ENCODE measurements at places on chromosomes 7 and 10. TPM values are rescaled to one million over a fixed set of nuclear protein-coding genes. Genes with fewer than 3 reads are reported as not detected.

DNA sequence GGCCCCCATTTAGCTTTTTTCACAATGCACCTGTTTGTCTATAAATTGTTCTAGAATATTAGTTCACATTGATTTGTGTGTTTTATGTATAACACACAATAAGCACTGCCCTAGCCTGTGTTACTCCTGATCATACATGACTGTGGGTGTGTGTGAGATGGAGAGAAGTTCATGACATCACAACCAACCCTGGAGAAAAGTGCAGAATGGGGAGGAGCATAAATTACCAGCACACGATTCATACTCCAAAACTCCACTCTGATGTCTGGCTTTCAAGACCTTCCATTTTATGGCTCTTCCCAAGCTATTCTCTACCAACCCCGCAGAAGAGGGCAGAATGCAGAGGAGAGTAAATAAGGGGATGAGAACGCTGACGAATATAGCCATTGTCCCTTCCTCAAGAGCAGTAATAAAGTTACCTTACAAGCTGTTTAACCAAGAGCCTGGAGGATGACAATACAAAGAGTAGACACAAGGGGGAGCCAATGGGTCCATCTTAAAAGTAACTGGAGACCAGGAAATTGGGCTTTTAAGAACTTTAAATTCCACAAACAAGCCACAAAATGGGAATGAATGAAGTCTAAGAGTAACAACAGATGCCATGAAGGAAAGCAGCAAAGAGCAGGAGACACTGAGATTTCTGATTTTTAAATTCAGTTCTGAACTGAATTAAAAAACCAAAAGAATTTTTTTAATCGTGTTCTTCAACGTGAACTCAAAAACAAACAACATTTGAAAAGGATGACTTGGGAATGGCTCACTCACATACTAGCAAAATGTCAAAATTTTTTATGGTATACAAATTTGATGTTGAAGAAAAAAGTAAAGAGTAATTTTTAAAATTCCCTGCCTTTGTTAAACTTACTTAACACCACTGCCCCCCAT, 159.6 kb downstream of the PARD3 start:
- no peak overlapping the region for H3K4me3 ChIP-seq
- H3K4me1 ChIP-seq: peaks cover 89% of the 10 kb centered on the region
- DNase-seq: peak; percentile 57
- peak overlapping the region; percentile 88 for H3K27ac ChIP-seq

DNA sequence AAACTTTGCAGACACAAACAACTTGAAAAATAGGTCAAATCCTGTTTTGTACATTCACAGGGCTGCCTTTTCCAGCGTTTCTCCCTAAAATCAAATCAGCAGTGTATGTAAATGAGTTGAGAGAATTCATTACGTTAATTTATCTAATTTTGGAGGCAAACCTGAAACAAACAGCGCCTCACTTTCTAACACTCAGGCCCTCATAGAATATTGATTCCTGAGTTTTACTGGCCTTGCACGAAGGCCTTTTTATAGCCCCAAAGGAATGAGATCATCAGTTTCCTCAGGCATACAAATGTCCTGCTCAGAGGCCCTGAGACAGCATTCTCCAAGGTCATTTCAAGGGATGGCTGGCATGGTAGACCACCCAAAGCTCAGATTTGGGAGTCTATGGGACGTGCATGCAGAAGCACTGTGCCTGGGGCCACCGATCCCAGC, 131.7 kb upstream of the CHST15 start:
- H3K4me3 ChIP-seq: no peak overlapping the region
- H3K27me3 ChIP-seq: no peaks in the 10 kb centered on the region
- peaks cover 29% of the 10 kb centered on the region for H3K36me3 ChIP-seq
- peaks cover 13% of the 10 kb centered on the region for H3K4me1 ChIP-seq

GRCh38 chr7:121885166-121885920, 12.4 kb downstream of the PTPRZ1 start:
- peaks cover 67% of the 10 kb centered on the region for H3K4me1 ChIP-seq
- H3K27me3 ChIP-seq: no peaks in the 10 kb centered on the region
- no peak for DNase-seq
- no peak overlapping the region for H3K4me3 ChIP-seq

DNA sequence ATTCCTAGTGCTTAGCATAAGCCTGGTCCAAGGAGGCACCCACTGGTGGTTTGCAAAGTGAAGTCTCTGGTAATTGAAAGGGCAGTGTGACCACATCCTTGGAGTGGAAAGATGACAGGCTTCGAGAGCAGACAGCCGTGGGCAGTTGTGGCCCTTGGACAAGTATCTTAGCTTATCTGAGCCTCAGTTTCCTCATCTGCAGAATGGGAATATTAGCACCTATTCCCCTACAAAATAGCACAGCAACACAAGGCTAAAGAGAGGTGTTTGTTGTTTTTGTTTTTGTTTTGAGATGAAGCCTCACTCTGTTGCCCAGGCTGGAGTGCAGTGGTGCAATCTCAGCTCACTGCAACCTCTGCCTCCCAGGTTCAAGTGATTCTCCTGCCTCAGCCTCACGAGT, 29.3 kb downstream of the MYL10 start:
- peaks cover 2% of the 10 kb centered on the region for H3K27me3 ChIP-seq
- DNase-seq: no peak
- no peaks in the 10 kb centered on the region for H3K4me1 ChIP-seq
- H3K27ac ChIP-seq: no peak overlapping the region
- H3K36me3 ChIP-seq: no peaks in the 10 kb centered on the region

- no peak overlapping the region for H3K27ac ChIP-seq
- H3K36me3 ChIP-seq: no peaks in the 10 kb centered on the region
- H3K4me1 ChIP-seq: peaks cover 7% of the 10 kb centered on the region
- H3K4me3 ChIP-seq: no peak overlapping the region
- H3K27me3 ChIP-seq: no peaks in the 10 kb centered on the region
Measured at GRCh38 chr7:14432924-14433323, 443.5 kb upstream of the ETV1 start.

Gene GSTK1
- 37.7 TPM for total RNA-seq

Gene MASTL
- total RNA-seq: 25.2 TPM

DNA sequence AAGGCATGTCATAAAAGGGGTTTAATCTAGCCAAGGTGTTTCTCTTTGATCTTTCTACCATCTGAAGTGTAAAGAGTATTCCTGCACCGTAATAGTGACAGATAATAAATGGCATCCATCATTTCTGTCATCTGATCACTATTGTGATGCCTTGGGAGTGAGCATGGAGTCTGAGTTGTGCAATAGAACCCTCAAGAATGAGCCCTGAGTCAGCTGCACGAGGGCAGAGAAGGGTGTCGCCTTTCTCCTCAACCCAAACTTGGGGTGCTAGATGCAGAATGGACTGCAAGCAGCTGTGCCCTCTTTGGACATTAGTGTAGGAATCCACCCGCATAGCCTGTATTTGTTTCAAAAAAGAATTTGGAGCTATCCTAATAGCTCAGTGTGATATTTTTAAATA, 115.2 kb downstream of the ZNF37A start:
- H3K27me3 ChIP-seq: no peaks in the 10 kb centered on the region
- H3K36me3 ChIP-seq: peaks cover 47% of the 10 kb centered on the region
- H3K4me1 ChIP-seq: no peaks in the 10 kb centered on the region

GRCh38 chr10:44925224-44925623, 14.1 kb downstream of the TMEM72 start:
- no peak overlapping the region for H3K27ac ChIP-seq
- H3K27me3 ChIP-seq: peaks cover 10% of the 10 kb centered on the region
- no peaks in the 10 kb centered on the region for H3K36me3 ChIP-seq
- no peak overlapping the region for H3K4me3 ChIP-seq

DNA sequence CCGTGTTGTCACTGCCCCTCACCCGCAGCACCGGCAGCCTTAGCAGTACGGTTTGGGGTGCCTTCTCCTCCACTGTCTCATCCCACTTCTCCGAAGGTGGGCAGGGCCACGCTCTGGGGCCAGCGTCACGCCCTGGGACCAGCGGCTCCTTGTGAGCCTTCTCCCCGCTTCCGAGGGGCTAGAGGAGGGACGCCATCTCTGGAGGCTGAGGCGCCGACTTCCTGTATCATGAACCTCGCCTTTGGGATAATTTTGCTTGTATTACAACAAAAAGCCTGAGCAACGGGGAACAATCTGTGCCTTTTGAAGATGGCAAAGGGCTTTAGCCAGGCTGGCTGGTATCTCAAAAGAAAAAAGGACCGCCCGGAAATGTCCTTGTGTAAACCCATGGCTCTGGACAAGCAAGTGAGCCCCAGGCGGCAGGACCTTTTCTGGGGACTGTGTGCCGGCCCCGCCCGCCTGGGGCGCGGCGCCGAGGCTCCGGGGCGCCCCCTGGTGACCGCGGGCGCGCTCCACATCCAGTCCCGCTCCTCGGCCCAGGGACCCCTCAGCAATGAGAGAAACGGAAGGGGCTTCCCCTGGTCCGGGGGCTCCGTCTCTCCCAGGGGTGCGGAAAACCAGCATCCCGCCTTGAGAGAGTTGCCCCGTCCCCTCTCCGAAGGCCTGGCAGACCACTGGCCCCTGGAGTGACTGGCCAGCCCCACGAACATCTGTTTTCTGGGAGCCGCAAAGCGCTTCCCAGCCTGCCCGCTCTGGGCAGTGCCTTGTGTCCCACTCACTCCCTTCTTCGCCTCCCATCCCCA, 3.8 kb downstream of the DEPP1 start:
- peaks cover 20% of the 10 kb centered on the region for H3K36me3 ChIP-seq
- no peak overlapping the region for H3K27ac ChIP-seq
- peaks cover 57% of the 10 kb centered on the region for H3K4me1 ChIP-seq
- peak; percentile 57 for DNase-seq

GRCh38 chr10:48606530-48607355, 1.9 kb upstream of the ARHGAP22 start:
- H3K36me3 ChIP-seq: no peaks in the 10 kb centered on the region
- H3K27ac ChIP-seq: no peak overlapping the region
- DNase-seq: no peak

- H3K4me1 ChIP-seq: peaks cover 4% of the 10 kb centered on the region
- no peak overlapping the region for H3K4me3 ChIP-seq
- no peak for DNase-seq
- H3K36me3 ChIP-seq: peaks cover 24% of the 10 kb centered on the region
- no peak overlapping the region for H3K27ac ChIP-seq
Measured at GRCh38 chr7:90736968-90737939, 141.1 kb downstream of the CDK14 start.

Gene SDK1
- 10.0 TPM for total RNA-seq

DNA sequence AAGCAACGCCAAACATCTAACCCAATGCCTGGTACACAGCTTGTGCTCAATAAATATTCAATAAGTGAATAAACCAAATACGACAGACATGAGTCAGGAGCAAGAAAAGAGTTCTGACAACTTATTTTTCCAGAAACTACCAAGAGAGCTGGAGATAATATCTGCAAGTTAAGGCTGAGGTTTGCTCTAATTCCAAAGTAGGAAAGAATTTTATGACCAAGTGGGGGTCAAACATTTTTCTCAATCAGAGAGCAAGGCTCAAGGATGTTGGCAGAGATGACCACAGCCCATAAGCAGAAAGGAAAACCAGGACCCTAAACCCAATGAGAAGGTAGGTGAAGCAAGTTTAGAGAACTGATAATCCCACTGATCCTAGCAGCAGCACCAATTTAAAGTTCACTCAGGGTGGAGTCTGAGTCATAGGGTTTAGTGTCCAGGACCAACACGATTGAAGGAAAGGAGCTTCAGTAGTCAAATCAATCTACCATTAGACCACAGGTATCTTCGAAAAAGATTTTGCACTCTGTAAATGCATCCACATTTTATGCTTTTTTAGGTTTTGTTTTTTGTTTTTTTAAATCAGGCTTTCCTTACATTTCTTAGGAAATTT, 49.3 kb upstream of the KCNIP2 start:
- no peak for DNase-seq
- H3K4me1 ChIP-seq: no peaks in the 10 kb centered on the region
- H3K4me3 ChIP-seq: no peak overlapping the region
- H3K27me3 ChIP-seq: no peaks in the 10 kb centered on the region
- no peak overlapping the region for H3K27ac ChIP-seq

GRCh38 chr7:13604178-13604577, 385.3 kb downstream of the ETV1 start:
- H3K4me3 ChIP-seq: no peak overlapping the region
- H3K4me1 ChIP-seq: no peaks in the 10 kb centered on the region
- peaks cover 23% of the 10 kb centered on the region for H3K36me3 ChIP-seq
- DNase-seq: no peak
- H3K27me3 ChIP-seq: no peaks in the 10 kb centered on the region

Gene ACTR1A
- total RNA-seq: 93.3 TPM

- peaks cover 3% of the 10 kb centered on the region for H3K36me3 ChIP-seq
- H3K4me3 ChIP-seq: no peak overlapping the region
- H3K4me1 ChIP-seq: no peaks in the 10 kb centered on the region
- DNase-seq: no peak
- no peak overlapping the region for H3K27ac ChIP-seq
Measured at GRCh38 chr7:124514471-124514870, 251.1 kb downstream of the GPR37 start.

GRCh38 chr10:79601939-79602338, 8.8 kb upstream of the SFTPA1 start:
- peaks cover 44% of the 10 kb centered on the region for H3K36me3 ChIP-seq
- H3K4me3 ChIP-seq: no peak overlapping the region
- DNase-seq: no peak
- H3K4me1 ChIP-seq: peaks cover 20% of the 10 kb centered on the region
- H3K27ac ChIP-seq: no peak overlapping the region

DNA sequence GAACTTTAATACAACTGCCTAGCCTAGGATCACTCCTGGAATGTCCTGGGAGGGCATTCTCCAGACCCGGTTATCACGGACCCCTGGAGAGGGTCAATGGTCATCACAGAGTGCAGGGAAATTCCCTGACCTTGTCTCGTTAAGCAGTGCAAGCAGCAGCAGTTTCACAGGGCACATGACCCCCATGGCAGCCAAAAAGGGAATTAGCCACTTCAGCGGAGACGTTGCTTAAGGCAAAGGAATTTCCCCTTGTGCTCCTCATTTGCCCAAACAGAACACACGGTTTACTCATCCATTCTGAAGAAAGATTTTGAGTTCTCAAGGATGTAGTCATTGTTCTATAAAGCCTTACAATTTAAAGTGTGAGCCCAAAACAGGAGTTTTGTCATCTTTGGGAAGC, 260.3 kb downstream of the SNX13 start:
- no peak overlapping the region for H3K4me3 ChIP-seq
- no peaks in the 10 kb centered on the region for H3K36me3 ChIP-seq
- no peak for DNase-seq
- H3K27me3 ChIP-seq: no peaks in the 10 kb centered on the region
- H3K4me1 ChIP-seq: peaks cover 12% of the 10 kb centered on the region

Gene TMEM168
- total RNA-seq: 12.7 TPM

DNA sequence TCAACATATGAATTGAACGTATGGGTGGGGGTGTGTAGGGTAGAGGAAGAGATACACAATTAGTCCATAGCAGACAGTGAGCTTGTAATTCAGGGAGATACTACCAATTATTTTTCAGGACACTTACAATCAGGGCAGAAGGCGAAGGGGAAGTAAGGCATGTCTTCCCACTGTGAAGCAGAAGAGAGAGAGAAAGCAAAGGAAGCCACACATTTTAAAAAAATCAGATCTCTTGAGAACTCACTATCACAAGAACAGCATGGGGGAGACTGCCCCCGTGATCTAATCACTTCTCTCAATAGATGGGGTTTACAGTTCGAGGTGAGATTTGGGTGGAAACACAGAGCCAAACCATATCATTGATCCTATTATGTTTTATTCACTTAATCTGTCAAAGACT, 116.4 kb upstream of the RPA3 start:
- no peaks in the 10 kb centered on the region for H3K27me3 ChIP-seq
- H3K4me3 ChIP-seq: no peak overlapping the region
- no peaks in the 10 kb centered on the region for H3K36me3 ChIP-seq
- H3K27ac ChIP-seq: peak overlapping the region; percentile 86

Data from WTC11 (cell line).